ENCODE measurements at places on chromosomes 5 and 9.

DNA sequence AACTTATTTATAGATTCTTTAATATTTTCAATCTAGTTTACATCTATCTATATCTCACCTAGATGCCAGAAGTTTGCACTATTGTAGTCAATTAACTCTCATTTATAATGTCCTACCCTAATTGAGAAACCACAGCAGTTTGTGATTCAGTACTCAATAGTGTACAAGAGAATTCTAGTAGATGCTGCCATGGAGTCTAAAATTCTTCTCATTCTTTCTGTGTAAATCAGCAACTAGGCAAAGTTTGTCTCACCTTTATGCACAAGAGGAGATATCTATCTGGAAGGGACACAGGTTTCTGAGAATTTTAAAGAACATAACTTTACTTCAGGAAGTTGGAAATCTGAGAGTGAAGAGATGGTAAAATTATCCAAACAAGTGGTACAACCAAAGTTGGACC is 173.0 kb upstream of the FBXL7 start:
- no peak for DNase-seq

- no peak for DNase-seq
These were observed 32.0 kb downstream of the MAN2A1 start for GRCh38 chr5:109721741-109722140.

- no peak for DNase-seq
These were observed 51.4 kb downstream of the RNF130 start for GRCh38 chr5:180020176-180020575.

DNA sequence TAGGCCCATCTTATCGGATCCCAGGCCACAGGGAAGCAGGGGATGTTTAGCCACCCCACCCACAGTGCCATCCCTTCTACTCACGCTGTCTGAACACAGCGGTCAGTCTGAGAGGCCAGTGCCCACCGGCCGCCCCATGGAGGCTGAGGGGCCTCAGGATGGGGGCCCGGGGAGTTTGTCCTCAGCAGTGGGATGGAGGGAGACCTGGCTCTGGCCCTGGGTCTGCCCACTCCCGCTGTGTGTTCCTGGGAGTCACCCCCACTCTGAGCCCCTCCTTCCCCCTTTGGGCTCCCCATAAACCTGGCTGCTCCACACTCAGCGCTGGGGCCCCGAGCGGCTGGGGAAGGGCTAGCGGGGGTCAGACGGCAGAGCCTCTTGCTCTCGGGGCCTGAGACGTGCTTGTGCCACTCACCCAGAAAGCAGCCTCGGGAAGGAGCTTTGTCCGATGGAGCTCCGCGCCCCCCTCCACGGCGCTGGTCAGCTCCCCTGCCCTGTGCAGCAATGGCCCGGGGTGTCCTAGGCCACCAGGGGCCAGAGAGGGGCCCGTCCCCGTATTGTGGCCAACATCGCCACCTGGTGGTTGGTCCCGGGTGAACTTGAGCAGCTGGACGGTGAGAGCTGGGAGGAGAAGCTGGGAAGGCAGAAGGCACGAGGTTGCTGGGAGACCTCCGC is 10.9 kb upstream of the LAMC3 start:
- DNase-seq = no peak

DNA sequence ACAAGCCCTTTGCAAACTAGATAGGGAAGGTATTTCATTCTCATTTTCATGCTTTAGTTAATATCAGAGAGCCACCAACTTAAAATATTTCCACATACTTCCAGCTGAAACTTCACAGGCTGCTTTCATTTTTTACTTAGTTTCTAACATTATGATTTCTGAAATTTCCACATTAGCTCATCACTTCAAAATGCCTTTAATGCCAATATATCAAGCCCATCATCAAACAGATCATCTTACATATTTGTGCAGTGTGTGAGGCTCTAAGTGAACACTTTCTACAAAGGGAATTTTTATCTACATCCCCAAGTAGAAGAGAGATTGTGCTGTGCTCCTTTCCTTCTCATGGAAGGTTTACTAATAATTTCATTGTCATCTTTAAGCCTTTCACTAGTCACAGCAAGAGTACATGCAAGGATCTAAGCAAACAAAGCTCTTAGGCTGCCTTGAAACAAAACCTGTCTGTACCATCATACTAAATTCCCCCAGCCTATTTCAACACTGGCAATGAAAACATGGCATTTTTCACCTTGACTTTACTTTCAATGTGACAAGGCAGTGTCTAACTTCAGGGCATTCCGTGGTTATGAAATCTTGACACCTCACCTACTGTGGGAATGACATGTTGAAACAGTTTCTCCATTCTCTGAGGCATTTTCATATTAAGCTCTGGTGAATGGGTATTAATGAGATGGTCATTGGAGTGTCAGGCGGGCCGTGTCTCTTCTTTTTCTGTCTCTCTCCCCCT is 45.4 kb downstream of the PPP2R2B start:
- DNase-seq = no peak

DNA sequence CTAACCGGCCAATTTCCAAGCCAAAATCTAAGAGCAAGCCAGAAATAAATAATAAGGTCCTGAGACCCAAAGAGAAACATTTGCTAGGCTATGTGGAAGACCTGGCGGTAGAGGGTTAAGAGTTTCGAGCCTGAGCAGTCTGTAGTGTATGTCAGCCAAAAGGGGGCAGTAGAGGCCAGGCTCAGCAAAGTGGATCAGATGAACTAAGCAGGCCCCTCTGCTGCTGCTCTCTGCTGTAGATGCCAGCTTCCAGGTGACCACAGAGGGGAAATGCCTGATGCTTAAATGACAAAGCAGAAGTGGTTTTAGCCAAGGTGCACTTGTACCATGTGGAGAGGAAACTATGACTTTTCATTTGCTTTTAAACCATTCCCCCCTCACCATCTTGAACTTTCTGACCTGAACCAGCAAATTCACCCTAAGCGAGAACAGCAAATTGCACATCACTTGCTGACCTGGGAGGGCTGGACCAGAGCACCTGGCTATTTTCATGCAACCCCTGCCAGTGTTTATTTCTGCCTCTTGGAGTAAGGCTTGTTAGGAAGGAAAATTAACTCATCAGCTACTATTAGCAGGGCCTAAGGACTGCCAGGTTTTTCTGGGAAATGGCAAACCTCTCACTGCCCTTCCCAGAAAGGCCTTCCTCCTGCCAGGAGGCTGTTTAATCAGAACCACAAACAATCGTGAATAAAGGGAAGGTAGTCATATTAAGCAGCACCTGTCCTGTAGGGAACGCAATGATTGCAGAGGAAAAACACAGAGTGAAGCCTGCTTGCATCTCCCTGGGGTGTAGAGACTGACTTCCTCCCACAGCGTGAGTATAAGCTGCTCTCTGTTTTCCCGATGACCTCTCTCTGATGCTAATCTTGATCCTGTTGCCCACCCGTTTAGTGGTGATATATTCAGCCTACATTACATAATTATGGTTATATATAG is 818.2 kb downstream of the TLR4 start:
- no peak for DNase-seq

All from effector memory CD4-positive, alpha-beta T cell (primary cell).